ENCODE measurements at places on chromosomes 5 and 9.

DNA sequence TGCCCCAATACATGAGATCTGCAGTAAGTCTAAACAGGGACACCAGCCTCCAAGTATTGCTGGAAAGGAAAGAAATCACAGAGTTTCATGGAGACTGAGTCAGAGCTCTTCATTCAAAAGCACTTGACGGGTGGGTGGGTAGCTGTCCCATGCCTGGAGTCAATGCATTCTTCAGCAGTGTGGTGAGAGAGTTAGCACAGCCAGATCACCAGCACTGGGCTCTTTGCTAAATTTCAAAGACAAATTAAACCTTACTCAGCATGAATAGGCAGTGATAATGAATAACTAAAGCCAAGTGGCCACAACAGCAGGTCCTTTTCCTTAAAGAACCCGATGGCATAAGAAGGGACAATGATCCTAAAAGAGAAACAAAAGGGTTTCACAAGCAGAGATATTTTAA is 192.4 kb downstream of the ACTL7B start:
- DNase-seq = no peak

- DNase-seq = no peak
Observed at GRCh38 chr9:88950341-88951154, 40.7 kb upstream of the S1PR3 start.

DNA sequence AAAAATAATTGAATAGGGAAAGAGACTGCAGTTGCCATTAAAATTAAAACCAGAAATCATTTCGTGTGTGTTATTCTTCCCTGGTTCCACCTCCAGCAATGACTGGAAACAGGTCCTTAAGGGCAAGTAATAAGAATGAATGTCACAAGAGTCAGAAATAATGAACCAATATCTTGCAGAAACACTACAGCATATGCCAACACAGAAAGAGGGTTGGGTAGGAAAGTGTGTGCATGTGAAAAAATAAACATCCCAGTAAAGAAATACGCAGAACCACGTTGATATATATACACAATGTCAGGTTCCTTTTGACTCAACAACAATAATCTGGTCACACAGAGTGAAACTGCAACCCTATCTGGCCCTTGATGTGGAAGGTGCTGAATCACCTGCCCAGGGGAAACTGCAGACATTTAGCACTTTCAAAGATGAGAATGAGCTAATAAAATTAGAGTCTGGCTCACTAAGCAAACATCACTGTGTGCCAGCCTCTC is 15.0 kb downstream of the HMHB1 start:
- DNase-seq = peak; percentile 68

DNA sequence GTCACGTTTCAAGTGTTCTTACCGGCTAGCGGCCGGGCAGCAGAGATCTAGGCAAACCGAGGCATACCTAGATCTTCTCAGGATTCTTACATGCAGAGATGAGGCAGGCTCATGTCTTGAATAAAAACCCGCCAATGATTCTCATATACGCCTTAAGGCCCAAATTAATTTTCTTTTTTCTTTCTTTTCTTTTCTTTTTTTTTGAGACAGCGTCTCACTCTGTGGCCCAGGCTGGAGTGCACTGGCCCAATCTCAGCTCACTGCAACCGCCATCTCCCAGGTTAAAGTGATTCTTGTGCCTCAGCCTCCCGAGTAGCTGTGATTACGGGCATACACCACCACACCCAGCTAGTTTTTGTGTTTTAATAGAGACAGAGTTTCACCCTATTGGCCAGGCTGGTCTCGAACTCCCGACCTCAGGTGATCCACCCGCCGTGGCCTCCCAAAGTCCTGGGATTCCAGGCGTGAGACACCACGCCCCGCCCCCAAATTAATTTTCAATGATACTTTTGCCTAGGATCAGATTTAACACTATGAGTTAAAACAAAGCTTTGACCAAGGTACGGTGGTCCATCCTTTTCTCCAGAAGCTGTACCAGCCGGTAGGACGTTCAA is 1.5 kb downstream of the C9orf40 start:
- no peak for DNase-seq

GRCh38 chr9:121684381-121685145 is 33.1 kb downstream of the DAB2IP start:
- DNase-seq = no peak

GRCh38 chr9:117622347-117622746 is 81.9 kb upstream of the TLR4 start:
- DNase-seq = no peak

GRCh38 chr5:41339339-41339738 is 126.0 kb upstream of the C6 start:
- no peak for DNase-seq

DNA sequence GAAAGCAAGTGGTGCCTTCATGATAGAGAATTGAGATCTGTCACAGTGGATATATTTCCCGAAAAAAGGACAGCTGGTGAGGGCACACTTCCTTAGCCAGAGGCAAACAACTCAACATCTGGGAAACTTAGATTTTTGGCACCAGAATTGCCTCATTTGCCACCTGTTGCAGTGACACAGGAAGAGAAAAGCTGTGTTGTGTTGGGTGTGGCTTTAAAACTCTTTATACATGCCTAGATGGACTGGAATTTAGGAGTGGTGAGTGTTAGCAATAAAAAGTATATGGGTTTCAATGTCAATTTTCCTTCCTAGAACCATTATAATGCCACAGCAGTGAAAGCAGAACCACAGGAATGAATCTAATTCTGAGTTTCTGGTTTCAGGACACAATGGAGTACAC is 62.6 kb upstream of the CEMIP2 start:
- DNase-seq = no peak

DNA sequence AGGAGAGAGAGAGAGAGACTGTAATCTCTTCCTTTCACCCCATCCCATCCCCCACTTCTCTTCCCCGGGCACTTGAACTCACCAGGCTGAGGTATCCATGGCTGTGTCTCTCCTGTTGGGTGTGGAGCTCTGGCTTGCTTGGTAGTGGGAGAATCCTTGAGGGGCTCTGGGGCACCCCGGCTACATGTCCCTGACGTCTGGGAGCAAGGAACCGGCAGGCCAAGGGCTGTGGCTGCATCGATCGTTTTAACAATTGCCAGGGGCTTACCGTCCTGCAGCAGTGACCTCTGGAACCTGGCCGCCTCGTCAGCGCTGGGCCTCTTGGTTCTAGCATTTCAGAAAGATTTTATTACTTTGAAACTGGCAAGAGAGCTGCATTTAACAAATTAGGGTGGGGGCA is 30.0 kb downstream of the FGF18 start:
- no peak for DNase-seq

- peak; percentile 77 for DNase-seq
Observed at GRCh38 chr5:108727651-108728565, 19.8 kb upstream of the FER start.

GRCh38 chr9:92638621-92639101 is 31.3 kb downstream of the IPPK start:
- DNase-seq = no peak

DNA sequence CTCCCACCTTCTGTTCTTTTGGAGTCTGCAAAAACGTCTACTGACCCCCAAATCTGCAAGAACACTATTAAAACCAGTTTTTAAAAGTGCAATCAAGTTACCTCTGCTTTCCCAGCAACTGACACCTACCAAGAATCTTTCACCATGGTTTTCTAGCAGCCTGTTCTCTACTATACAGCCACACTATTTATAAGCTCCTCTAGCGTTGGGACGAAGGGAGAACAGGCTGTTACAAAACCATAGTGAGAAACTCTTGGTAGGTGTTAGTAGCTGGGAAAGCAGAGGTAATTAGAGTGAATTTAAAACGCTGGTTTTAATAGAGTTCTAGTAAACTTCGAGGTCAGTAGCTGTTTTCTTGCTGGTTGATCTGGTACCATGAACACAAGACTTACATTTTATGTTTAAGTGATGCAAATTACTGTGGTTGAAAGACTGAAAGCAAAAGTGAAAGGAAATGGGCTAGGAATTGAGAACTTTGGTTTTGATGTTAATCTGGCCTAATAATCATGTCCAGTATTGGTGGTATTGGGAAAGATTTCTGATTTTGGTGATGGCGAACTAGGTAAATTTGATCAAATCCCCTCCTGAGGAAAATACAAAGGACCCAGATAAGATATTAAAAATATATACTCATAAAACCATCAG is 5.3 kb downstream of the MROH2B start:
- DNase-seq = no peak

DNA sequence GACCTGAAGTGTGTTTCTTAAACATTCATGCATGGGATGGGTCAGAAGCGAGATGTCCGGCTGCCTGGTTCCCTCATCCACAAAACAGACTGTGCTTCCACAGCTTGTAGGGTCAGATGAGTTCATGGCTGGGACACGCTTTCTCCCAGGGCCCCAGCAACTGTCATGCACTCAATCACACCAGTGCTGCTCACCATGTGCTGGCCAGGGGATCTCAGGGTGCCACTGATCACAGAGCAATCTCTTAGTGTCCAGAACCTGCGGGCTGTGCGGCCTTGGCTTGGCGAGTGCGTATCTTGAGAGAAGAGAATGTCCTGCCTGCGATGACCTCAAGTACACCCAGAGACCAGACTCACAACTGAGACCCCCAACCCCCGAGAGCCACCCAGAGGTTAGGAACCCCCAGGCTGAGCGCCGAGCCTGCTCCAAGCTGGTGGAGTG is 26.0 kb upstream of the FCN2 start:
- no peak for DNase-seq

GRCh38 chr9:135490166-135490870 is 10.2 kb upstream of the MRPS2 start:
- DNase-seq = no peak

DNA sequence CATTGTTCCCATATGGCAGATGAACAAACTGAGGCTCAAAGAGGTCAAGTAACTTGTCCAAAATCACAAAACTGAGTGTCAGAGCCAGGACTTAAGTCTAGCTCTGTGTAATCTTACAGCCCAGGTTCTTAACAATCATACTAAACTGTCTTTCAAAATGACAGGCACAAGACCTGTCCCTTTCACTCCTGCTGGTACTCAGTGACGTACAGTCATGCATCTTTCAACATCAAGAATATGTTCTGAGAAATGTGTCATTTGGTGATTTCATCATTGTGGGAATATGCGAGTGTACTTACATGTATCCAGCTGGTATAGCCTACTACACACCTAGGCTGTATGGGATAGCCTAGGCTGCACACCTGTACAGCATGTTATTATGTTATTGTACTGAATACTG is 646.8 kb upstream of the WWC1 start:
- DNase-seq = no peak

DNA sequence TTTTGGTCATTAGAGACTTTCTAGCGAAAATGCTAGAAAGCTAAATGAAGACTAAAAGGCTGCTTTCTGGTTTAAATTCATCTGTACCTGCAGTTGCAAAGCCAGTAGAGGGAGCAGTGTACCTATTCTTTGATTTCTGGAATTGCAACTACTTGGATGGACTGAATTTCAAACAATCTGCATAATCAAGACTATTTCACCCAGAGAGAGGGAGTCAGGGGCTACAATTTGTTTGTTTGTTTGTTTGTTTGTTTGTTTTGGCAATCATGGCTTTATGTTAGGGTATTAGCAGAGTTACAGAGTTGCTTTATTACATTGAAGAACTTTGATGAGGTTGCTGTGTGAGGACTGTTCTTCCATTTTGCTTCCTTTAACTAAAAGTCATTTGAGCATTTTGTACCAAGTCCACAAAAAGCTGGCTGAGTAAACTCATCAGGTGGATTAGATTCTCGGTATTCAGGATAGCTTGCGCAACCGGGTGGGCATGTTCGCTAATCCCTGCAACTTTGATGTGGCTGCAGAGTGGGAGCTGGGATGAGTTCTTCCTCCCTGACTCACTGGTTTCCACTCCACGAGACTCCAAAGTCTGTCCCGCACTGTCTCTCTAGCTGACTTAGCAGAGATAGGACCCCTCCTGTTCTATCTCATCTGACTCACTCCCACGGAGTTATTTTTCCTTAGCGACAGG is 80.0 kb upstream of the TUT7 start:
- DNase-seq = no peak

DNA sequence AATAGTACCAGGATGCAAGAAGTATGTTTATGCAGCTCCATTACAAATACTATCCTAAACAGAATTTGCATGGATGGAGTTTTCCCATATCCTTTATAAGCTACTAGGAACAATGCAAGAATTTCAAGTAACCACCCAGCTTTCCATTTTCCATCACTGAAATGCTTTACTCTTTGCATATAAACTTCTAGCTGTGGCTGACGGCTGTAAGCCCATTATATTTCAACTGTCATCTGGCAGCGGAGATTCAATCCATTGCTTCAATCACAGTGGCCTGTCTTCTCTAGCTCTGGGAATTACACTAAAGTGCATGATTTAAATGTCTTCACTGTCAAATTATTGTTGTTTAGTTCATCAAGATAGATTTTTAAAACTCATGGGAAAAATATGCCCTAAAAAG is 64.2 kb upstream of the PAM start:
- DNase-seq = no peak

DNA sequence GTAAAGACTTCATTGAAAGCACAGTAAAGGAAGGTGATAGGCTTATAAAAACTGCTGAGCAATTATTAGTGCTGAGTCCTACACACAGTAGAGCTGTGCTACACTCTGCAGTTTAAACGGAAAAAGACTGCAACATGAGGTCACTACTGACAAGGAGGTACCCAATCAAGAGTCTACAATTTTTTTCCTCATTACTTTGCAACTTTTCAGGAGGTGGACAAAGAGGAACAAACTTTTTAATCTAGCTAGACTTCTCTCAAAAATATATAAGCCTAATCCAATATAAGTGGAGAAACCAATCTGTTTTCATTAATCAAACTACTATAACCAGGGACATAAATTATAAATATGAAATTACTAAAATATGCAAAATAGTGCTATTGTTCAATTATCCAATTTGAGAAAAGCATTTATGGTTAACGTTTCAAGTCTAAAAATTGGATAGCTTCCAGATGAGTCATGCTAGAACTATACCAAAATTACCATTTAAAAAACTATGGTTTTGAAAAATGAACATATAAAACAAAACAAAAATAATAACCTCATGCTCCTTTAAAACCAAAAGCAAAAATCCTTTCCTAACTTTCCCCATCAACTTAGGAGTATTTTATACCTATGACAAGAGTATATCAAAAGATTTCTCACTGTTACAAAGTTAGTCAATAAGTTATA is 37.7 kb downstream of the FAM13B start:
- DNase-seq = no peak

- no peak for DNase-seq
Observed at GRCh38 chr5:23506329-23507236, 826 bp upstream of the PRDM9 start.

GRCh38 chr9:83024506-83025125 is 38.3 kb downstream of the RASEF start:
- DNase-seq = no peak

DNA sequence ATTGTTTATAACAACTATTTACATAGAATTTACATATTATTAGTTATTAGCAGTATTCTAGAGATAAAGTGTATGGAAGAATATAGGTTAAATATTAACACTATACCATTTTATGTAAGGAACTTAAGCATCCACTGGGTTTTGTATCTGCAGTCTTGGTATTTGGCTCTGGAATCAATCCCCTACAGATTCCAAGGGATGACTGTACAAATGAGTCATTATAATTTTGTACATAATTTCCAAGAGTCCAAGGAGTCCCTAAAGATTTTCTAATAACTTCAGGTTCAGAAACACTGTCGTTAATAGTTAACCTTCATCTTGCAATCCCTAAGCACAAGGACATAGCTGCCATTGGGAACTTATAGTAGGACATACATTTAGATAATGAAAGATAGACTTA is 254.8 kb upstream of the PDE4D start:
- DNase-seq = no peak

Data from activated effector memory CD4-positive, alpha-beta T cell treated with anti-CD3 and anti-CD28 coated beads, Interleukin-2, amount 50 U/mL, for 16 hours (primary cell).